A549 treated with CORT108297 at 1 μM for 4 hours (cell line): ENCODE measurements at places on chromosomes 5 and 9. TPM values are rescaled to one million over a fixed set of nuclear protein-coding genes. Genes with fewer than 3 reads are reported as not detected.

TMEM267 gene
- total RNA-seq = 18.3 to 23.5 TPM (median 21.5 TPM) in 5 replicates

RGS7BP gene
- not detected in 5 replicates for total RNA-seq

PCDHGC4 gene
- total RNA-seq = 0.01 to 0.05 TPM (median 0.03 TPM) in 3 of 5 replicates, not detected in the others

LCN6 gene
- total RNA-seq = not detected in 5 replicates

TMEM174 gene
- not detected in 5 replicates for total RNA-seq

CNTNAP3 gene
- 7.3 to 12.2 TPM (median 9.9 TPM) in 5 replicates for total RNA-seq

CARD9 gene
- 0.53 to 2.8 TPM (median 1.3 TPM) in 5 replicates for total RNA-seq

PTPN3 gene
- 13.6 to 15.9 TPM (median 15.2 TPM) in 5 replicates for total RNA-seq

SLC6A18 gene
- total RNA-seq = not detected in 5 replicates

ANXA2R gene
- total RNA-seq = 1.8 to 3.1 TPM (median 3.0 TPM) in 5 replicates

ANKRD34B gene
- 0.04 to 0.18 TPM (median 0.07 TPM) in 5 replicates for total RNA-seq

MUSK gene
- total RNA-seq = not detected in 5 replicates

LCN15 gene
- total RNA-seq = 0.02 TPM in 1 of 5 replicates, not detected in the others
